ENCODE measurements at places on chromosomes 12 and 14.

- DNase-seq = no peak
Measured at GRCh38 chr14:95162641-95163040, 5.3 kb upstream of the DICER1 start.

- DNase-seq = no peak
Measured at GRCh38 chr12:130435826-130436225, 98.1 kb downstream of the PIWIL1 start.

GRCh38 chr14:104644656-104645378 is 40.2 kb upstream of the TMEM179 start:
- no peak for DNase-seq

- no peak for DNase-seq
Measured at GRCh38 chr12:41653386-41654326, 465.5 kb downstream of the PDZRN4 start.

DNA sequence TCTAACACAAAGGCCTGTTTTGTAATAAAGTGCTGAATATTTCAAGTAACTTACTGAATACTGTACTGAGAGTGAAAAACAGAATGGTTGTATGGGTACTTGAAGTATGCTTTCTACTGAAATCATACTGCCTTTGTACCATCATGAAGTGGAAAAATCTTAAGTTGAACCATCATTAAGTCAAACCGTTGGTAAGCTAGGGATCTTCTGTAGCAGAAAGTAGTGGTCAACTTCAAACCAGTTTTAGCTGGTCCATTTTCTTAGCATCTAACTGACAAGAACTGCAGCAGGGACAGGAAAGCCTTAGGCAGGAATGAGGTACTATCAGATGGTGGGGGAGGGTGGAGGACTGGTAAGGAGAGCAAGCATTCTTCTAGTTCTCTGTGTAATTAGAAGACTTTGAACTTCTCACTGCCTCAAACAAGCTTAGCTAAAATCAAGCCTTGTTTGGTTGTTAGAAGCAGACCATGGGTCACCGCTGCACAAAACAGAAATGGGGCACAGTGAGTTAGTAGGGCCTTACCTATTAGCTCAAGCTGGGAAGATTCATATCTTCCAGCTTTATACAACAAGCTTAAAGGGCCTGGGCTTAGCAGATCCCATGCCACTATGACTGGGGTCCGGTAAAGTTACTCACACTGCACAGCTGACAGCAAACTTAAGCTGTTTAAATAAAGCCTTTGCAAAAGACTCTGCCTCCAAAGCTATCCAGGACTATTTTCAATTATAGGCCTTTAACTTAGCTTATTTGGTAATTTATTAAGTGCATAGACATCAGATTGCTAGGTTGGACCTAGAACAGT is 73.8 kb downstream of the ACADS start:
- no peak for DNase-seq

DNA sequence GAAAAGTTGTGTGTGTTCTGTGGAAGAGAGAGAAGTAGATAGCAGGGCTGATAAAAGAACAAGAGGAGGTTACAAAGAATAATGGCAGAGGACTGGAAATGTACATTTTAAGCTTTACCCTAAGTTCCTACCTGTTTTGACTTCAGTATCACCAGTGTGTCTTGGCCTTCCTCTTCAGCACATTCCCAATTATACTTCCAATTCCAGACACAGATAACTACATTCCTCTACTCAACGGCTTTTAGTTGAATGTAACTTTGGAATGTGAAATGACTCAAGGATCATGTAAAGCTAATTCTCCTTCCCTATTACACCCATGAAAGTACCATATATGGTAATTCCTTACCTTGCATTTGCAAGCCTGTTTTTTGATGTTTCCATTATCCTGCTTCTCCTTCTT is 5.0 kb downstream of the MGST1 start:
- DNase-seq = no peak

- DNase-seq = no peak
Measured at GRCh38 chr14:69994002-69994401, 114.8 kb downstream of the SMOC1 start.

- no peak for DNase-seq
Measured at GRCh38 chr12:120119271-120119973, 2.9 kb upstream of the RAB35 start.

DNA sequence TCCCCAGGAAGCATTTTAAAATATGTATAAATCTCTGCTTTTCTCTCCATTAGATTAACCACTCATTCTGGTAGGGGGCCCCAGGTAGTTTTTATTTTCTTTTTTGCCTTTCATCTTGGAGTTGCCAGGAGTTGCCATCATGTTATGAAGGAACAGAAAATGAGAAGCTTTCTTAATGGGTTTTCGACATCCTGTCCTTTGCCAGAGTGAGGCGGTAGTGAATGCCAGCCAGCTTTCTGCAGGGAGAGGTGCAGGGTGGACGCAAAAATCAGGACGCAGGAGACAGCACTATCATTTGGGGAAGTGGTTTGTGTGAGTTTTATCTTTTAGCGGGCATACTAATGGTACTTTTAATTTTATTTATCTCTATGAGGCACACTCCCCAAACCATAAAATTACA is 1.7 kb downstream of the RASSF8 start:
- DNase-seq = no peak

DNA sequence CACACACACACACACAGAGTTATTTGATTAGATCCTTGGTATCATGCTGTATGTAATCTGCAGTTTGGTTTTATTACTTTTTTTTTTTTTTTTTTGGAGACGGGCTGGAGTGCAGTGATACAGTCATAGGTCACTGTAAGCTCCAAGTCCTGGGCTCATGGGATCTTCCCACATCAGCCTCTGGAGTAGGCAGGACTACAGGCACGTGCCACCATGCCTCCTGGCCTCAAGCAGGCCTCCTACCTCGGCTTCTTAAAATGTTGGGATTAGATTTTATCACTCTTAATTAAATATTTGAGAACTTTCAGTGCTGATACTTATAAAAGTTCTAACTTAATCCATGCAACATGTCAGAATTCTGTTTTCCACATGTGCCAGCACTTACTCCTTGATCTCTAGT is 31.3 kb upstream of the PSEN1 start:
- no peak for DNase-seq

DNA sequence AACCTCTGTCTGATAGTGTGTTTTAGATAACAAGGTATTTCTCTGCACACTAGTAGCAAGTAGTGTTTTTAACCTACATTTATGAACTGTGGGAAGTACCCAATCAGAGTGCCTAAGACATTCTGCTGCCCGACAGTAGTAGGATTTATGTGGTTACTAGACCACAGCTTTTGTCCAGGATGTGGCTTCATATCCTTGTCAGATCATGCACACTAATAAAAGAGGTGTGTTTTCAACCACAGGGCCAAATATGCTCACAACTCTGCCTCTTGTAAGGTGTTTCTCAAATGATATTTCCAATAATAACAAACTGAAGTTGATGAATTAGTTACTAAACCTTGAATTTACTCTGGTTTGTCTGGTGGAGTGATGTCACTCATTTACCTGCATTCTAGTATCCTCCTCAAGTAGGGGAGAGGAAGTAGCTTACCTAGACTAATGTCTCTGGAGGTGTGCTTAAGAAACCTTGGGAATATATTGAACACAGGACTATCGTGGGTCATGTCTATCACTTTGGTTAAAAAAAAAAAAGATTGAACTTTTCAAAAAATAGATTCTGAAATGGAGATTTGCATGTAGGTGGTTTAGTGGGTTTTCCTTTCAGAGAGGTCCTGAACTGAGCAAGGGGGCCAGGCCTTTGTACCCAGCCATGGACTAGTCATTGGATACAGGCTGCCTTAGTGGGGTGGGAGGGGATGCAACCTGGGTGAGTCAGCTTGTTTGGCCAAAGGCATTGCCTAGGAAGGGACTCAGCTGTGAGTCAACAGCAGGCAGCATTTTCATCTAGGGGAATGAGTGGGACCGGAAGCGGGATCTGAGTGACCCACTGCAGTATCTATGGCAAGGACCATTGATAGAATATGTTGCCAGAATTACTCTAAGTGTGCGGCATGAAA is 14.1 kb downstream of the FBXW8 start:
- DNase-seq = no peak

GRCh38 chr12:57183939-57184725 is 32.5 kb upstream of the NXPH4 start:
- no peak for DNase-seq

GRCh38 chr12:59151243-59151642 is 230.9 kb upstream of the LRIG3 start:
- no peak for DNase-seq

- no peak for DNase-seq
Measured at GRCh38 chr12:76947304-76947703, 68.5 kb upstream of the CSRP2 start.

- DNase-seq = no peak
Measured at GRCh38 chr12:54430471-54431069, 11.5 kb upstream of the ITGA5 start.

DNA sequence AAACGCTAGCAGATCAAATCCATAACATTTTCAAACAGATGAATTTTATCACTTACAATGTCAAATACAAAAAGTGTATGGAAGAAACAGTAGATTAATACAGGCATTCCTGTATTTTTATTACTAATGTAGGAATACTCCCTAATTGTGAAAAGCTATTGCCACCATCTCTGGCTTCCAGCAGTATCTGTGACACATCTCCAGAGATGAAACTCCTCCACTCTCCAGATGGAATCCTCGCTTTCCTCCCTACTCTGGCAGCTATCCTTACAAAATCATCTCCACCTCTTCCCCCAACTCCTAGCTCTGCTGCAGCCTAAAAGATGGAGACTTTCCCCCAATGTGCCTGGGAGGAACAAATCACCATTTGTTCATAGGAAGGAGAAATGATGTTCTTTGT is 211.4 kb downstream of the SSPN start:
- DNase-seq = no peak

GRCh38 chr12:37666069-37666781 is 650.3 kb upstream of the ALG10B start:
- DNase-seq = no peak

DNA sequence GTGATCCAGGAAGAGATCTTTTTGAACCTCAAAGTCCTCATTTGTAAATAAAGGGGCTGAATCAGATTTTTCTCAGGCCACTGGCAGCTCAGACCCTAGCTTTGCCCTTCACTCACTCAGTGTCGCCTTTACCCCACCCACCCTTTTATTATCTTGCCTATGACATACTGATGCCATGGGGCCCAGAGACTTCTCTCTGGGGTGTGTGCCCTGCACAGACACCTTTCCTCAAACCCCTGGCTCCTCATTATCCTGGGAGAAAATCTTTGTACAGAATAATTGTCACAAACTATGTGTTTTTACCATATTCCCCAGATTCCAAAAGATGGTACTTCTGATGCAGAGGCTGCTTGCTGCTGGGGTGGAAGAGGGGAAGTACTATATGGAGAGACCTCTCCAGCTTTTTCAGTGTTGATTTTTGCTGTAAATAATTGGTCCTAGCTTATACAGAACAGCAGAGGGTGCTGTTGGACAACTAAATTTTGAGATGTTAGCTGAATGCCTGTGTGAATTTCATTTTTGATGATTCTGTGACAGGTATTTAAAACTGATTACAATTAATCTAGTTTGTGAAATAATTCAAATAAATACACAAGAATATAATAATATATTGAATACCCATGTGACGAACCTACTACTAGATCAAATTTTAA is 53.9 kb upstream of the DCD start:
- no peak for DNase-seq

- no peak for DNase-seq
Measured at GRCh38 chr12:121550974-121551634, 29.7 kb downstream of the KDM2B start.

- no peak for DNase-seq
Measured at GRCh38 chr12:109451400-109451799, 25.7 kb downstream of the KCTD10 start.

DNA sequence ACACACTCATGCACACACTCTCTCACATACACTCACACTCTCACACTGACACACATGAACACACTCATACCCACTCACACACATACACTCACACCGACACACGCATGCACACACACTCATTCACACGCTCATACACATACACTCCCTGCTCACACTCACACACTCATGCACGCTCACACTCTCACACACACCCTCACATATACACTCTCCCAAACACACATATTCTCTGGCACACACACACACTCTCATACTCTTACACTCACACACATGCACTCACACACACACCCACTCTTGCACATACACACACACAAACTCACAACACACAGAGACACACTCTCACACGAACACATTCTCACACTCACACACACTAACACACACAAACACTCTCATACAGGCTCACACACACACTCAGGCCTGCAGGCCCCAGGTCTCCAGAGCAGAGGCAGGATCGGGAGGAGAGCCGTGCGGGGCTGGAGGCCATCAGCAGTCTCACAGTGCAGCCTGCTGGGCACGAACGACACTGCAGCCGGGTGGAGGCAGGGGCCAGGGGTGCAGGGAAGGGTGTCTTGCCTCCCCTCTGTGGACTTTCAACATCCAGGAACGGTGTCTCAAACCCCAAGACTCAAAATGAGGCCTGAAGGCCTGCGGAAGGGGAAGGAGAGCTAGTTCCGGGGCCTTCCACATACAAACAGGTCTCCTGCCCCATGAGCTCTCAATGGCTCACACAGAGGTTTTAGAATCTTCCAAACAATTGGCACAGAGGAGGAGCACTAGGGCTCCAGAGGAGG is 148.7 kb downstream of the ANO2 start:
- no peak for DNase-seq

DNA sequence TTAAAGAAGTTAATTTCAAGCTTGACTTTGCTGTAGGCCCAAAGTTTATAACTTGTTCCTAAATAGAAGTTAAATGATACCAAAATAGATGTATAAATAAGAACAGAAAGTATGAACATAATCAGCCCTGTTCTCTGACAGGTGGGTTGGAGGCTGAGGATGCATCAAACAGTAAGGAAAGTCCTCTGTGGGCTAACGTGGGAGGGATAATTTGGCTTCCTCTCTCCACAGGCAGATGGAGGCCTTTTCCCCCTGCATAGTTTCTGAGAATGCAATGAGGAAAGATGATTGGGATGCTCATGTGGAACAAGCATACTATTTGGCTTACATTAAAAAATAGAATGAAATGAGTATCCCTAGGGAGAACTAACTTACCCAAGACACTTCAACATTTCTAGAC is 56.5 kb downstream of the GARIN6 start:
- DNase-seq = no peak

- no peak for DNase-seq
Measured at GRCh38 chr14:39472078-39472477, 39.8 kb upstream of the FBXO33 start.

GRCh38 chr14:75023108-75023507 is 20.4 kb downstream of the EIF2B2 start:
- DNase-seq = no peak

GRCh38 chr14:65431951-65432350 is 19.4 kb downstream of the FUT8 start:
- DNase-seq = no peak

DNA sequence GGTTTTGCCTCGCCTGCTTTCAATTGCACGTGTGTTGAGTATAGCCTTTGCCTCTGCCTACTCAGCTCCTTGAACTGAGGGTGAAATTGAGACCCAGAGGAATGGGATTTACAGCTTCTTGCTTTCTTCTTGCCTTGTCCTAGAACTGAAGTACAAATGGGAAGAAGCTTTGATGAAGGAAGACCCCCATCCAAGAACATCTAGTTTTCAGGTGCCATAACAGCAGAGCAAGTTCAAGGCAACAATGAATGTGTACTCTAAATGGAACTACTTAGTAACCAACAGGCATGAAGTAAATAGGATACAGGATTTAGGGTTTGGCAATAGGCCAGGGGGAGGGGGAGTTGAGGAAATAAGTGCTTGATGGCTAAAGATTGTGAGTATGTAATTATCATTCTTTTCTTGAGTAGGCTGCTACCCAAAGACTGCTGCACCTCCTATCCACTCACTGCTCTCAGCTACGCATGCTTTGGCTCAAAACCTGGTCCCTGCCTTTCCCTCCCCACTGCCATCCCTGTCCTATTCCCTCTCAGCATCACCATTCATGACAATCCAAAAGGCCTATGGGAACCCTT is 2.1 kb downstream of the GPX2 start:
- DNase-seq = no peak

- no peak for DNase-seq
Measured at GRCh38 chr12:17528394-17528793, 561.6 kb downstream of the RERGL start.

Data from stimulated activated CD4-positive, alpha-beta T cell treated with anti-CD3 and anti-CD28 coated beads, Interleukin-15, amount 100 ng/mL, for 1 hour (primary cell).